Stimulated activated effector memory CD8-positive, alpha-beta T cell treated with anti-CD3 and anti-CD28 coated beads, Interleukin-12 subunit alpha, Interleukin-12 subunit beta, amount 100 ng/mL, for 72 hours (primary cell): ENCODE measurements at places on chromosomes 6 and 20.

DNA sequence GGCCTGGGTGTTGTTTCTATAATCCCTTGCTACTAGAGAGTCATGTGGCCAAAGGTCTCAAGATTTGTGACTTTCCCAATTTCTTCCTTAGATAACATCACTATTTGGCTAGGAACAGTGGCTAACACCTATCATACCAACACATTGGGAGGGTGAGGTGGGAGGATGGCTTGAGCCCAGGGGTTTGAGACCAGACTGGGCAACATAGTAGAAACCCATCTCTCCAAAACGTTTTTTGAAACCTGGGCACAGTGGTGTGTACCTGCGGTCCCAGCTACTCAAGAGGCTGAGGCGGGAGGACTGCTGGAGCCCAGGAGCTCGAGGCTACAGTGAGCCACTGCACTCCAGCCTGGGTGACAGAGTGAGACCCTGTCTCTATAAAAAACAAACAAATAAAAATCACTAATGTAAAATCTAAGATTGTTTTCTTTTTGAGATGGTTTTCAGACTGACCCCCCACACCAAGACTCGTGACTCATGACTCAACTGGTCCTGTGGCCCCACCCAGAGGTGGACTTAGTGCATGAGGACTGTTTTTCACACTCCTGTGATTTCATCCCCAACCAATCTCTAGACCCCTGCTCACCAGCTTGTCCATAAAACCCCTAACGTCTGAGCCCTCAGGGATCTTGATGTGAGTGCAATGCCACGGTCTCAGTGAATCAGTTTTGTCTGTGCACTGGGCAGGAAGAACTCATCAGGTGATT, 48.3 kb upstream of the KIF16B start:
- no peak for DNase-seq

DNA sequence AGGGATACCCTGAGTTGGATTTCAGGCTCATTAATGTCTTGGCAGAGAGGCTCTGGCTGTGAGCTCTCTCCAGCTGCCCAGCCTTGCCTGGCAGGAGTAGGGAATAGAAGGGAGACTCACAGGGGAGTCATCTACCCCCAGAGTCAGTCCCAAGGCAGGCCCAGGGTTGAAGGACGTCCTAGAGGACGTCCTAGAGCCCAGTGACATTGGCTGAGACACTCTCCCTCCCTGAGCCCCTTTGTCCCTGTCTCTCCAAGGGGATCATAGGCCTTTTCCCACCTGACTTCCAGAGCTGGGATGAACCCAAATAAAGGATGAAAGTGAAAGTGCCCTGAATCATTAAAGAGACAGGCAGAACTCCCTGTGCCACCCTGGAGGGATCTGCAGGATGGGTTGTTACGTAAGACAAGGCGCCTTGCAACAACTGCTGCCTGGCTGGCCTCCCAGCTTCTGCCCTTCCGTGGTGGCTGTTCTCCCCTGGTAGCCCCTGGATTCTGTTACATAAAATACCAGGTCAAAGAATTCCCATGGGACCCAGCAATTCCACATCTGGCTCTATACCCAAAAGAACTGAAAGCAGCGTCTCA, 53.6 kb upstream of the SIRPA start:
- no peak for DNase-seq

DNA sequence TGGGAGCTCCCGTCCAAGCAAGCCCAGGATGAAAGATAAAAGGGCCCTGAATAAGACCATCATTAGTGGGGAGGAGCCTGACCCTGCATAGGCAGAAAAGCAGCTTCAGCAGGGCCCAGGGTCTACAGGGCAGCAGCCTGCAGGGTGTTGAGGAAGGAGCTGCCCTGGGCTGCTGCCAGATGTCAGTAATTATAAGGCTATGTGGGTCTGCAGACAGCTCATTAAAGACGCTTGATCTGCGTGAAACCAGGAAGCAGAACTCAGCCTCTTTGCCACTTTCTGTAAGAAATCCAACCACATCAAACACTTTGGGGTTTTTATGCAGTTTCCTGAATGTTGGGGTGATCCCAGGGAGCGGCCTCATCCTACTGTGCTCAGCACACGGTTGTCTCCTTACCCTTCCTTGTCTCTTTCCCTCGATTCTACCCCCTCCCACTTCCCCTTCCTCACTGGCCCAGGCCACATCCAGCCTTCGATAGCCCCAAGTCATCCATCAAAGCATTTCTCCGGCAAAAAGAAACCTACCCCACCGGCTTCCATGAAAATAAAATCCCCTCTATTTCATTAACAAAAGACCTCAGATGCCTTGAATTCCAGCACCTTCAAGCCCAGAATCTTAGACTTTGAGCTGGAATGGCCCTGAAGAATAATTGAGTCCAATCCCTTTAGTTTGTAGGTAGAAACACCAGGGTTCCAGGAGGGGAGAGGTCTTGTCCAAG, 1.0 kb upstream of the TGM6 start:
- DNase-seq: no peak

- DNase-seq: no peak
Measured at GRCh38 chr6:138492113-138492512, 7.2 kb downstream of the NHSL1 start.

GRCh38 chr20:48634641-48635040, 193.2 kb downstream of the PREX1 start:
- DNase-seq: no peak

DNA sequence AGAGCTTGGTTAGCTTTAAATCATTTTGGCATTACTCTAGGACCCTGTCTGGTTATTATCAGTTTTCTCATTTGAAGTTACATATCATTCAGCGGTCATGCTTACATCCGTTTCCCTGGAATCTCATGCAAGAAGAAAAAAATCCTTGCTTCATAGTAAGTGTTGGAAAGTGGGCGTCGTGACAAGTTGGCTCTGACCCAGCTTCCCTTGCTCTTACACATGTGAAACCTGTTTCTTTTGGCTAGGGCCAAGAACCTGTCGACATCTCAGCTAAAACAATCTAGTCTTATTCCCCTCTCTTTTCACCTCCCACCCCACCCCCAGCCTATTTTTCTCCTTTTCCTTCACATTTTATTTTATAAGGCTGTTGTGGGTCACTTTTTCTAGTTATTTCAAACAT, 45.5 kb downstream of the ANKS1A start:
- no peak for DNase-seq
